ENCODE measurements at places on chromosomes 3 and 15. TPM values are rescaled to one million over a fixed set of nuclear protein-coding genes. Genes with fewer than 3 reads are reported as not detected.

CHRM5 gene
- not detected for total RNA-seq

FGF7 gene
- not detected for total RNA-seq

GRCh38 chr3:173789530-173790162, 392.1 kb downstream of the NLGN1 start:
- no peak for DNase-seq

GRCh38 chr15:26097216-26097615, 234.1 kb upstream of the ATP10A start:
- no peak for DNase-seq

- no peak for DNase-seq
These were observed 19.4 kb downstream of the IDH3A start for GRCh38 chr15:78168608-78169007.

GRCh38 chr3:181176601-181177000, 187.1 kb upstream of the DNAJC19 start:
- no peak for DNase-seq

DNA sequence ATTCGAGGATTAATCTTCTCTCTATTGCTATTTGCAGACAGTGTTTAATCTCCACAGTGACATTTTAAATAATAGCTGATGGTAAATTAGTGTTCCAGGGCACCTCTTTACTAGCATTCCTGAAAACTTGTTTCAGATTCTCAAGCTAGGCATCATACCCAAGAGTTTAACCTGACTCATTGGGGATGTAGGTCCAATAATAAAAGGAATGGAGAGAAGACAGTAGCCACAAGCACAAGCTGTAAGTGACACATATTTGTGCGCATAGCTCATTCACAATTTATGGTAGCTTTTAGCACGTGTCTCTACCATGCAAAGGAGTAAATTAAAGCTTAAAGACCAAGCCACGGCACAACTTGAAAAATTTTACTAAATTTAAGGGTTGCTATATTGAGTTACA, 171.3 kb upstream of the FAM3D start:
- DNase-seq: no peak

GRCh38 chr3:13598926-13599886, 50.3 kb downstream of the FBLN2 start:
- DNase-seq: no peak

DNA sequence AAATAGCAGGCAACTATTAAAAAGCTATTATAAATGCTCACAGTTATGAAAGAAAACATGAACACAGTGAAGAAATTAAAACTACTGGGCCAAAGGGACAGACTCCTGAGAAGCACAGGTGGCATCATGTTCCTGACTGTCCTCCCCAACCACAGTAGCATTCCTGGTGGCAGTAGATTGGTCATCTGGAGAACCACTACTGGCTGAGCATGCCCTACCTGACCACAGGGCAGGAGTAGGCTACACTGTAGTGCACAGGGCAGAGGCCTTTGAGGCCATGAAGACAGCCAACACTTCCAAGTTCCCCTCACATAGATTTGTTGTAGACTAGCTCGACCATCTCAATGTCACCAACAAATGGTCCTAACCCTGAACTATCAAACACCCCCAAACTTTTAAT, 49.2 kb downstream of the NBEAL2 start:
- no peak for DNase-seq

GRCh38 chr3:129676985-129677384, 70.5 kb upstream of the PLXND1 start:
- no peak for DNase-seq

- no peak for DNase-seq
These were observed 148.0 kb downstream of the DIPK2A start for GRCh38 chr3:144119633-144120032.

DNA sequence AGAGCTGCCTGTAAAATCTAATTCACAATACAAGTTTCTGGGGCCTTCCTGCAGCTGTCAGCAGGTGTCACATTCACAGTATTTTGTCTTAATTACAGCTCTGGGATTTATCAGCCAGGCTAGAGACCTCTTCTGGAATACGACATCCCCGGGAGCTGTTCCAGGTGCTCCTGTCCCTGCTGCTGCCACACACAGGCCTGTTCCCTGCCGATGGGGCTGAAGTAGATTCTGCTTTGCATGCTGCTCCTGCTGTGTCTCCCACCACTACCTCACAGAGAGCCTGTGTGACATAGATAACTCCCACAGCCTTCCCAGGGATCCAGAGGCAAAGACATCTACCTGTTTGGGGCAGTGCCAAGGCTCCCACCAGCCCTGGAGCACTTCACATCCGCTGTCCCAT, 20.4 kb downstream of the COLQ start:
- no peak for DNase-seq

GRCh38 chr3:127718245-127718915, 45.6 kb downstream of the ABTB1 start:
- no peak for DNase-seq

GRCh38 chr15:72197460-72198355, at the start of gene GRAMD2A:
GRAMD2A (minus strand) TSS chr15:72197787.
- no peak for DNase-seq

- no peak for DNase-seq
These were observed 6.1 kb downstream of the IQCF5 start for GRCh38 chr3:51869304-51869703.

- no peak for DNase-seq
These were observed 22.6 kb downstream of the MTHFS start for GRCh38 chr15:79874242-79874641.

DNA sequence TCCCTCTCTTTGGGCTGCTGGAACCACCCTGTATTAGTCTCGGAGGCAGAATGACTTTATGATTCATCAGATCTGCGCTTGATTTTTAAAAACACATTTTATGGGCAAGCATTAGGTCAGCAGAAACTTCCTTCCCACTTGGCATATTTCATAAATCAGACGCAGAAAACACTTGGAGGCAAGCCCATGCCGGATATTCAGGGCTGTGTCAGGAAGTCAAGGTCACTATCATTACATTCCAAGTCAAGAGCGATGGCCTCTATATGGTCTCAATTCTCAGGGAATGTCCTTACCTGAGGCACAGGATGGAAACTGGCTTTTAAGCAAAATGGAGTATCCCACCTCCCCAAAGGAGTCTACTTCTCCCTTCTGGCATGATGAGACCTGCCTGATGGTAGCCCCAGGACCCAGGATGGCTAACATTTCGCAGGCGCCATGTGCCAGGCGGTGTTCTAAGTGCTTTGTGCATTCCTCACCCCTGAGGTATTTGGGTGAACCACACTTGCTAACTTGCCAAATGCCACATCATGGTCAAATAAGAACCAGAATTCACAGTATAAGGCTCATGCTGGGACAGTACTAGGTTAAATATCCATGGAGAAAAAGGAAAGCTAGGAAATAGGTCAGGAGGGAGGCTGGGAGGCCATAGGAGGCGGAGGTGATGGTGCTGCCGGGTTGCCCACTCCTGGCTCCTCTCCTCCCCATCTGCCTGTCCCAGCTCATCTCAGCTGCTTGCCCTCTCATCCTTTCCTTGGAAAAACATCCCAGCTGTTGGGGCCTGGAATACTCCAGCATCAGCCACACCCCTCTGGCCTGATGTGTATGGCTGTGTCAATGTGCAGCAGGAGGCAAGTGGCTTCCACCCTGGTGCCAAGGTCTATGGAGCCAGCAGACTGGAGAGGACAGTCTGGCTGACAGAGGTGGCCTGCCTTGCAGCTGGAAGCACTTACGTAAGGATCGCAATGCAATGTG, 18.8 kb downstream of the BCL2L10 start:
- no peak for DNase-seq

Measured in activated CD8-positive, alpha-beta memory T cell treated with anti-CD3 and anti-CD28 coated beads, Interleukin-2, amount 10 ng/mL, durations not matched to agents 7 days and 5 days (primary cell).